Activated CD4-positive, alpha-beta T cell treated with anti-CD3 and anti-CD28 coated beads, Interleukin-2, Interleukin-4, amounts not matched to agents 100 ng/mL and 50 ng/mL, durations not matched to agents 16 hours and 8 hours (primary cell): ENCODE measurements at places on chromosomes 6 and 20.

DNA sequence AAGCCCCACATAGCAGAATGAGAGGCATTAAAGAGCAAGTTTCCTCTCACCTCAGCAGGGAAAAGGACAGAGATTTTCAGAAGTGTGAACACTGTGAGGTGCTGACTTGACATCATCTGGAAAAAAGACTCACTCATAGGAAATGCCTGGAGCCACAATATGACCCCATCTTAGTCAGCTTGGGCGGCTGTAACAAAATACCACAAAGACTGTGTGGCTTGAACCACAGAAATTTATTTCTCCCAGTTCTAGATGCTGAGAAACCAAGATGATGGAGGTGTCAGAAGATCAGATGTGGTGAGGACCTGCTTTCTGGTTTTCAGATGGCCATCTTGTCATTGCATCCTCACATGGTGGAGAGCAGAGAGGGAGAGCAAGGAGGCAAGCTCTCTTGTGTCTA, 253.1 kb downstream of the ADGB start:
- DNase-seq, result peak; percentile 83

GRCh38 chr6:118203545-118203944, 296.5 kb downstream of the SLC35F1 start:
- DNase-seq, result no peak

- no peak for DNase-seq
Measured at GRCh38 chr6:42257614-42258013, 40.0 kb upstream of the MRPS10 start.

DNA sequence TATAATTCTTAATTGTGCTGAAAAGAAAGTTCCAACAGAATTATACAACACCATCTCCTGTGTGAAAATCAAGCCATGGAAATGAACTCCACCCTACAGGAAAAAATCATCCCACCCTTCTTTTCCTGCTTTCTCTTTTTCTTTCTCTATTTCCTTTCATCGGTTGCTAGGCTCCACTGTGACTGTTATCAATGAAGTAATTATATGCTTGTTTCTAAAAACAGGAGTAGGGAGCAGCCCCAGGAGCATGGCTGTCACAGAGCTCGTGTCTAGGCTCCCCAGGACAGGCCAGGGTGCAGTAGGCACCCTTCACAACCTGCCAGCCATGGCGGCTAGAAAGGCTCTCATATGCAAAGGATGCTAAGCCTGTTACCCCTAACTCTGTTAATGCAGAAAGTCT, 13.0 kb downstream of the MPC1 start:
- DNase-seq, result no peak

DNA sequence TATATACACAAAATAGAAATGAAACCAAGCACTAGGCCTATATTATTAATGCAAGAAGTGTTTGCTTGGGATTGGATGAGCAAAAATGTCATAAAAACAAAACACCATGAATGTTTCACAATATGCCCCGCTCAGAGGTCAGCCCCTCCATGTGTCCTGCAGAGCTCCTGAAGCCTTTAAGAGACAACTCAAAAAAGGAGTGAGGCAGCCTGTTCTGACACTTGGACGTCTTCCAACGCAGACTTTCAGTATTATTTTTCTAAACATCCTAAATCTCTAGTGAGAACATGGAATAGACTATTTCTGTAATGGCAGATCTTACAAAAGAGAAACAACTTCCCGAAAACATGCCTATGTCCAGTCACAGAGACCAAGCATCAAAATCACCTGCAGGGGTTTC, 322.6 kb downstream of the PRKN start:
- no peak for DNase-seq

DNA sequence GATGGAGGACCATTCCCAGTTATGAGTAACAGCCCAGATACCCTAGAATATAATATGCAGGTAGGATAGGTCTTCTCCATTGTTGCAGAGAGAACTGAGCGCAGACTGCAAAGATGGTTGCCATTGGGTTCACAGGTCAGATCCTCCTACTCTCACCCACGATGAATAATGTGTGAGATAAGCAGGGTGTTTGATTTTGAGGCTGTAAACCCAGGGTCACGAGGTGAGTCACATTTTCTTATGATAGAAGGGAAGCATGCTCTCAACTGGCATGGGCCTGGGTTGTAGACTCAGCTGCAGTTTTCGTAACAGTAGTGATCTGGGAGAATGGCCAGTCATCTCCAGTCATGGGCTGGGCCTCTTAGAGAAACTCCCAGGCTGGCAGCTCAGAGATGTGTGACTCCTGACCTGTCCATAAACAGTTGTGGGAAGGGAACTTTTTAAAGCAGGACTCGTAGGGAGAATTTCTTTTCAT, 74.2 kb downstream of the CD164 start:
- peak; percentile 39 for DNase-seq

DNA sequence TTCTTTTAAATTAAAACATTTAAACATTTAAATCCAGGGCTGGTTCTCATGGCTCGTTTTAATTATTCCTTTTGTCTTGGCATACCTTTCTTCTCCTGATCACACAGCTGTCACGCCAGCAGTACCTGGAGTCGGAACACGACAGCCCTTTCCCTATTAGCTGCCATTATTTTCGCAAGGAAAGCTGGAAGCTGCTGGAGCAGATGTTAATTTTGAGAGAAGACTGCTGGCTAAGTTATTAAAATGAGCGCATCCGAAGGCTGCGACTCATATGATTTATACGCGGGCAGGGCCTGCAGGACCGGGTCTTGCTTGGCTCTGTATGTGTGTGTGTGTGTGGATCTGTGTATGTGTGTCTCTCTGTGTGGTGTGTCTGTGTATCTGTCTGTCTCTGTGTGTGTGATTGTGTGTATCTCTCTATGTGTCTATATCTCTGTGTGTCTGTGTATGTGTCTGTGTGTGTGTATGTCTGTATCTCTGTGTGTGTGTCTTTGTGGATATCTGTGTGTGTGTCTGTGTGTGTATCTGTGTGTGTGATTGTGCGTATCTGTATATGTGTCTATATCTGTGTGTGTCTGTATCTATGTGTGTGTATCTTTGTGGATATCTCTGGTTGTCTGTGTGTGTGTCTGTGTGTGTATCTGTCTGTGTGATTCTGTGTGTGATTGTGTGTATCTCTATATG, 191.5 kb downstream of the CDH4 start:
- no peak for DNase-seq

GRCh38 chr20:50886184-50886790, 45.0 kb downstream of the ADNP start:
- DNase-seq, result no peak

GRCh38 chr6:65064844-65065243, 642.2 kb downstream of the EYS start:
- no peak for DNase-seq

GRCh38 chr6:85660181-85660611, 17.5 kb upstream of the SYNCRIP start:
- no peak for DNase-seq

- no peak for DNase-seq
Measured at GRCh38 chr20:50691573-50692551, 520 bp upstream of the RIPOR3 start.

GRCh38 chr20:37243937-37244571, 17.6 kb downstream of the GHRH start:
- no peak for DNase-seq

DNA sequence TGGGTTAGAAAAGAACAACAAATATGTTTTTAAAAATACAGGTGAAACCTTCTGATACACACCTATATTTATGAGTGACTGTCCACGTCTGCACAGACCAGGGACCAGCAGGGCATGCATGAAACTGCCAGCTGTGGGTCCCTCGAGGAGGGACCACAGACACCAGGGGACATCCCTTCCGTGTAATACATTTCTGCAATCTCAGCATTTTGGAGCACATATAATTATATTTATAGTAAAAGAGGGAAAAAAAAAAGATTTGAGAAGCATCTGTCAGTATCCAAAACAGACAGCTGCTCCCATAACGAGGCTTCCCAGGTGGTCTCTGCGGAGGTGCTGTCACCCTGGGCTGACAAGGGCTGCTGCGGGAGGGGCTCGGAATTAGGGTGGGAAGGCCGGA, 40.2 kb downstream of the PMEPA1 start:
- DNase-seq, result no peak
